ENCODE measurements at places on chromosomes 12 and 14.
A peak's percentile ranks its signal among the peaks of the same experiment; 100 is the strongest.

DNA sequence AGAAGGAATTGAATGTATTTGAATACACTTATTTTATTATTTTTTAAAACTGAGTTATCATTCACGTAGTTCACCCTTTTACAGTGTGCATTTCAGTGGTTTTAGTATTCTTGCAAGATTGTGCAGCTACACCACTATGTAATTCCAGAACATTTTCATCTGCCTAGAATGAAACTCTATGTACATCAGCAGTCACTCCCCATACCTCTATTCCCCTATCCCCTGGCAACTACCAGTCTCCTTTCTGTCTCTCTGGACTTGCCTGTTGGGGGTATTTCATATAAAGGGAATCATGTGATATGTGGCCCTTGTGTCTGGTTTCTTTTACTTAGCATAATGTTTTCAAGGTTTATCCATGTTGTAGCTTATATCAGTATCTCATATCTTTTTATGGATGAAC is 96.8 kb downstream of the BORCS5 start:
- DNase-seq: no peak

GRCh38 chr12:76399040-76399439 is 50.8 kb upstream of the BBS10 start:
- no peak for DNase-seq

DNA sequence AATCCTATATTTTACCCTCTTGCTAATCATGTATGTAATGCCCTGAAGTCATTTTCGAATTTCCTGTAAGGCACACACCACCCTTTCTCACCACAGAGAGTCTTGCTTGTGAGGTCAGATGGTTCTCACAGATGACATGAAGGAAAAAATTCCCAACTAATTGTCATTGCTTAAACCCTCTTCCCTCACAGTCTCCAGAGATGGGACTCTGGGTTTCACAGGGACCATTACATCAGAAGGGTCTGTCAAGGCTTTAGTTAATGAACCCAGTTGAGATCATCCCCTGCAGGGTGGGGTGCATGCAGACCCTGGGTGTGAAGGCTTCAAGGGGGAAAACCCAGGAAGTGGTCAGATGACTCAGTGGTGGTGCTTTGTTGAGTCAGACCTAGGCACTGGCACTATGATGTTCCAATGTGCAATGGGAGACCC is 229.6 kb downstream of the BCAT1 start:
- no peak for DNase-seq

DNA sequence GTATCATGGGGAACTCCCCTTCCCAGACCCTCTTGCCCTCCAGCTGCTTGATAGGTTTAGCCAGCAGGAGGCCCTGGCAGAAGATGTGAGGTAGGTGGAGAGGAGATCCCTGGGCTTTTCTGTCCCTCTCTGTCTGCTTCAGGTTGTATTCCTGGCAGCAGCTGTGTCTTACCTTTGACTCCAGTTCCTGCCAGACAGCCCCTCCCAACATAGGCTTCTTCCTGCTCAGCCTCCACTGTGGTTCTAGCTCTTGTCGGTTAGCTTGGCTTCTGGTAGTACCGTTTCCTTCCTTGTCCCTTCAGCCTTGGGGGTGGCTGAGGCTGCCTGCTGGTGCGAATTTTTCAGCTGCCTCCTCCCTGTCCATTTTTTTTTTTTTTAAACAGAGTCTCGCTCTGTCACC is 215.7 kb upstream of the CRY1 start:
- DNase-seq: no peak

DNA sequence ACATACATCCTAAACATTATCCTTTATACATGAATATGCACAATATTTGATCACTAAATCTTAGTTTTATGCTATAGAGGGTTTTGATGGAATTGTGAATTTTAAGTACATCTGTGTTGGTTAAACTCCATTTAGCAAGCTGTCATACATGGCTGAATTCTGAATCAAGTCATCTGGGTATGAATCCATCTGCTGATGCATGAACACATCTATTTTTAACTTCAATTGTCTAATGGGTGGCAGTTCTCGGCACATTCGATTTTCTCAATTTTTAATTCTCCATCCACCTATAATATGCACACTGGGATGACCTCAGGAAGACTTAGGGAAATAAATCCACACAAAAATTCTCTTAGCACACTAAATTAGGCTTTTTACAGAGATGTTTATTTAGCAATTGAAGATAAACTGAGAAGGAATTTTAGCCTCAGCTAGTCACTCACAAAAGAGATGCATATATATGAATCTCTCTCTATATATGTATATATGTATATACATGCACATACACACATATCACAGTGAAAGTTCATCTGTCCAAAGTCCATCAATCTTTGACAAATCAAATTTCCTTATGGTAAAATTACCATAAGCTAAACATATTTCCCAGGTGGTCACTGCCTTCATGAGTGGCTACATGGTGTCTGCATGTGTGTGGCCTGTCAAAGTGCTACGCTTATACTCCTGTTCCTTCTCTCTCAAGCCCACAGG is 44.5 kb upstream of the VPS33A start:
- DNase-seq: peak; percentile 44

DNA sequence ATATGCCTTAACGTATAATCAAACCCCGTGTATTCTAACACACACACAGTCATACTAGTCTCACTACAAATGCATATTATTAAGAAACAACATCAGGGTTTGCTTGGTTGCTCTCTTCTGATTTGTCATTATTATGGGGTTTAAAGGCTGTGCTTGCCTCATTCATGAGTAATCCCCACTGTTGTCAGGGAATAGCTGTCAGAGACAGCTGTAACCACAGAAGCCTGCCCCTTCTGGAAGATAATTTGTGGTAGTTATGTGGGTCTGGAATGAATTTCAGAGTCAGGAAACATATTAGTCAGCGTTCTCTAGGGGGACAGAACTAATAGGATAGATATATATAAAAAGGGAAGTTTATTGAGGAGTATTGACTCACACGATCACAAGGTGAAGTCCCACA is 456.9 kb upstream of the TMEM132C start:
- DNase-seq: no peak

DNA sequence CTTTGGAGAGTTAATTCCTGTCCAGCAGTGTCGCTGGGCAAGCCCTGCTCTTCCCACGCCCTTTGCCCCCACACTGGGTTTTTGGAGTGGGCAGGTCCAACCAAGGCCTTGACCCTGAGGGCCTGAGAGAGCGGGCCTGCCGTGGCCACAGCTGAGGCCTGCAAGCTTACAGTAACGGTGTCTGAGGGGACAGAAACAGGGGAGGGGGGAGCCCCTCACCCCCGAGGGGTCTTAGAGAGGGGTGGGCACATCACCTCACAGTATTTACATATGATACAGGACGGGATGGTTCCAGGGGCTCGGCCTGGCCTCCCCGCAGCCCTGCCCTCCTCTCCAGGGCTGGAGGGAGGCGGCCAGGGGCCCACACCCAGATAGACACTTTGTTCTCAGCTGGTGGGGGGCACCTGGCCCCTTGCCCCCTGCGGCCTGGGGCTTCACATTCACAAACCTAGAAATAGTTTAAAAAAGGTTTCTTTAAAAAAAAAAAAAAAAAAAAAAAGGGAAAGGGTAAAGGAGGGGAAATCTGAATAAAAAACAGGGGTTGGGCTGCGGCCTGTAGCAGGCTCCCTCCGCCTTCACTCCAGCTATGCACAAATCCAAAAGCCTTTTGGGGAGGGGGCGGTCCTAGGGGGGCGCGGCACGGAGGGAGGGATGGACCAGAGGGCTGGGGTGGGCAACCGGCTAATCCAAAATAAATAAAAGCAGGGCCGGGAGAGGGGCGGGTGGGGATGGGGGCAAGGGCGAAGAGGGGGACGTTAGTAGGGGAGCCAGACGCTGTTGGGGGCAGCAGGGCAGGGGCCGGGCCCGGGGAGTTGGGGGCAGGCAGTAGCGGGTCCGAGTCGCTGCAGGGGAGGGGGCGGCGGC is 14.8 kb upstream of the PLA2G1B start:
- no peak for DNase-seq

DNA sequence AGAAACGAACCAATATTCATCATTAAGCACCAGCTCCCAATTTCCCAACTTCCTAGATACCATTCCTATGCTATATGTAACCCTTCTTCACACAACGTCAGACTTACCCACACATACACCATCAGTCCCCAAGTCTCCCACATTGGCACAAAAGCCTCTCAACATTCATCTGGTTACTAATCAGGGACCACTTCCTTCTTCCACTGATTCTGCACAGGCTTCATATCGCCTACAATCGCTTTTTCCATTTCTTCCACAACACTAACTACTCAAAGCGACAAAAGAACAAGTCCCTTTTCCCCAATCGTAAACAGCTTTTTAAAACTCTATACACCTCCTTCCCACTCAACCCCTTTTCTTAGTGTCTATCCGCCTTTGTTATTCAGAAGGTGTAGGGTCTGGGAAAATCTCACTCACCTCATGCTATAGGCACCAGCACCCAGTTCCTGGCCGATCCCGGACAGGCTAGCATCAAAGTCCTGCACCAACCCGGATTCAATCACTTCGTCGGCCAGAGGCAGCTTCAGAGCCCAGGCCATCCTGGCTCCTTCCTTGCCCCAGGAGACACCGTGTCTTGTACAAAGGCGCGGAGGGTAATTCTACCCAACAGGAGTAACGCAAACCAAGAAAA is 936 bp downstream of the TFCP2 start:
- peak; percentile 2 for DNase-seq

DNA sequence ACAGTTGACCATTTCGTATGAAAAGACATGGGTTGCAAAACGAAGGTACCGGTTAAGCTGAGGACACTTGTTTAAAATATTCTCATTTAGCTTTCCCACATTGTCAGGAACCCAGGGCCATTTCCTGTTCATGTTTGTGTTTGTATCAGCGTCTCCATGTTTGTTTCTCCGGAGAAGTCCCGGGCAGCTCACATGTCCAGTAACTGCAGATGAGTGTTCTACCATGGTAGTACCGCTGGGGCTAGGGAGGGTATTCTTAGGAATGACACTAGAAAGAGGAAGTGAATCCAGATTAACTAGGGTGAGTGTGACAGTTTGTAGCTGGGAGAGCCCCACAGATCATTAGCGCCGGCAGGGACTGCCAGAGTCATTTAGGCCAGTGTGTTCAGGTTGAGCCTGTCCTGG is 50.0 kb upstream of the EVL start:
- DNase-seq: no peak

DNA sequence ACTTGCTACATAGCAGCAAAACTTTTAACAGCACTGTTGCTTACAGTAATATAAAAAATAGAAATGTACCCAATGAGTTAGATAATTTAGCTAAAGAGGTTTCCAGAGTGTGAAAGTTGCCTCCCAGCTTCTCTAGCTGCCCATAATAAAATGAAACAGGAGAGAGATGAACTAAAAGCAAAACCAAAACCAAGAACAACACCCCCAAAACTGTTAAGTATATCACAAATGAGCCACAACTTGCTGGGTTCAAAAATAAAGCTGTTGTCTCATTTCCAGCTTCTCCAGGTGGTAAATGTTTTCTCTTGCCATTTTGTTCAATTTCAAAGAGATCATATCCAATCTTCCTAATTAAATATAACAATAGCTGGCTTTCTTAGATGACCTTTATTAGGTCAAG is 614.0 kb downstream of the ETNK1 start:
- no peak for DNase-seq

DNA sequence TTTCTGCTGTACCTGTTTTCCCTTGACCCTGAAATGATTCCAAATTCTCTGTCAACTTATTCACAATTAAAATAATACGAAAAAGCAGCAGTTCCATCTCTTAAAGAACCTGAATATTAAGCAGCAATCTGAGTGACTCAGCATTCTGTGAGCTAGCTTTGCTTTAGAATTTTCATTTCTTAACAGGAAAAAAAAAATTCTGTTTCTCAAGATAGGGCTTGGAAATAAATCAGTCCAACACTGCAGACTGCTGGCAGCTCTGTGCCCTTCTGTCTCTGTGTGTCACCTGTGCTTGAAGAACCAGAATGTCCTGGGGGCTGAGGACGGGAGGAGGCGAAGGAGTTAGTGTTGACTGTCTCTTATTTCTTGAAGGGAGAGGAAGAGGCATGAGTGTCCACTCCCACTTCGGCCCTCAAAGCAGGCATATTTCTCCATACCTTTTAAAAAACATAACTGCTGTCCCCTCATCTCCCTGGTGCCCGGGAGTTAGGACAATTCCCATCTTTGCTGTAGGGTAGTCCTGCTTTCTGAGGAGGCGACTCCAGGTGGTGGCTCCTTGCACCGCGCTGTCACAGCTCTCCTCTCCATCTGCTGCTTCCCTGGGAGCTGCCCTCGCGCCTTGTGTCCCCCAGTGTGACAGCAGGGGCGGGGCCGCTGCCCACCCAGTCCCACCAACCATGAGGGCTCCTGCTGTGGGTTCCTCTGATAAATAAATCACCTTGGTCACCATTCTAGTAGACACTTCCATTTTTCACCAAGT is 203.1 kb downstream of the CALM1 start:
- DNase-seq: no peak

GRCh38 chr12:26226629-26227360 is 31.4 kb downstream of the SSPN start:
- DNase-seq: peak; percentile 83

DNA sequence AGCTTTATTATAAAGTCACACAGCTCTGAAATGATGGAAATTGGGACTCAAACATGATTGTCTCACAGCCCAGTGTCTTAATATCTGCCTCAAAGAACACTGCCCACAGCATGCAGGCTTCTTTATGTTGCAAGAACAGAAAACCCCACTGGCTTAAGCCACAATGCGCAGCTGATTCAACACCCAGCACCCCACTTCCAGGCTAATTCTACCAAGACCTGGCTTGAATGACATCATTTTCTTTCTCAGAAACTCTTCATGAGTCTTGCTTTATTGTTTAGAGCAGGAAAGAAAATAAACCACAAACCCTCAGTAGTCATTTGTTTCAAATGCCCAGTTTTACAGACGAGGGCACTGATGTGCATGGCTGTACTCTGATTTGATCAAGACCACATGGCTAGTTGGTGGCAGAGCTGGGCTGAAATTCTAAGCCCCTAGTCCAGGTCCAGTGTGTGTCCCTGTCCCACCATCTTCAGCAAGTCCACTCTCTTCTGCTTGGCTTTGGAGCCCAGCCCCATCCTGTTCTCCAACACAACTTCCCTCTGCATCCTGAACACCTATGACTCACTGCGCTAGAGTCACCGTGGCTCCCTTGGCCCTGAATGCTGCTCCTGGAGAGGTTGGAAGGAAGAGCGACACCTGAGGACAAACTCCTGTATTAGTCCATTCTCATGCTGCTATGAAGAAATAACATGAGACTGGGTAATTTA is 50.3 kb upstream of the SRSF5 start:
- DNase-seq: no peak

GRCh38 chr12:46808955-46809697 is 16.7 kb downstream of the SLC38A4 start:
- DNase-seq: no peak

- DNase-seq: no peak
Observed at GRCh38 chr14:20564501-20564997, 3.7 kb upstream of the RNASE9 start.

DNA sequence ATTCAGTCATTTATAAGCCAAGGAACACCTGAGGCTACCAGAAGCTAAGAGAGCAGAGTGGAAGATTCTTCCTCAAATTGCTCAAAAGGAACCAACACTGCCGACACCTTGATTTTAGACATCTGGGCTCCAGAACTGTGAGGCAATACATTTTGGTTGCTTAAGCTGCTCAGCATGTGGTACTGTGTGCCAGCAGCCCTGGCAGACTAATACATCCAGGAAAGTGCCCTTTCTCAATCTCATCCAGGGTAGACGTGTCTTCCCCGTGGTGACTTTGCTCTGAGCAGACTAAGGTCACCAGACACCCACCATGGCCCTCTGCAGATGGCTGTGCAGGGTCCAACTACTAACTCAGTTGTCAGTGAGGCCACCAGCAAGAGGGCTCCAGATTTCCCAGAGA is 122.8 kb downstream of the VRK1 start:
- no peak for DNase-seq
